ENCODE measurements at places on chromosomes 6 and 20.

DNA sequence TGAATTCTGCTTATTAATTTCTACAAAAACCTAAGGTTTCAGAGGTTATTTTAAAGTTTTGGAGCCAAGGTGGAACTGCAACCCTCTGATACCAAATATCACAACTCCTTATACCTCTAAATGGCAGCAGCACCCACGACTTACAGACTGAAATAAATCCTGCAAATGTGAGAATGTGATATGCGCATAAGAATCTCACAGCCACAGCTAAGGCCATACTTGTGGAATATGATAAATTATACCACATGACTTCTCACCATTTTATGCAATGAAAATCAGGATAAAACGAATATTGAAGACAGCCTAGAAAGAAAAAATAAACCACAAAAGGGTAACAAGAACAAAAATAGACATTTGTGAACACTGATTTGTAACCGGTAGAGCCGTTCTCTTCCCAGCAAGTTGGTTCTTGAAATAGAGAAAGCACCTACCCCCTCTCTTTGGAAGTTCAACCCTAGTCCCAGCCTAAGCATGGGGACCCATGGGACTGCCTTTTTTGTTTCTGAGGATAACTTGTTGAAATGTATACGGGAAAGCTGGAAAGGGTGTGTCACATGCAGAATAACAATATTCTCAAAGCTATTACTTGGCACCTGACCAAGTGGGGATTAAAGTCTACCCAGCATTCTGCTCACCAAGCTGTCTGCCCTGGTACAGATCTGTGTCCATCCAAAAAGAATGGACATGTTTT lies 47.1 kb upstream of the MCM9 start:
- DNase-seq = no peak

GRCh38 chr6:19209202-19209601 lies 628.0 kb upstream of the ID4 start:
- DNase-seq = no peak

DNA sequence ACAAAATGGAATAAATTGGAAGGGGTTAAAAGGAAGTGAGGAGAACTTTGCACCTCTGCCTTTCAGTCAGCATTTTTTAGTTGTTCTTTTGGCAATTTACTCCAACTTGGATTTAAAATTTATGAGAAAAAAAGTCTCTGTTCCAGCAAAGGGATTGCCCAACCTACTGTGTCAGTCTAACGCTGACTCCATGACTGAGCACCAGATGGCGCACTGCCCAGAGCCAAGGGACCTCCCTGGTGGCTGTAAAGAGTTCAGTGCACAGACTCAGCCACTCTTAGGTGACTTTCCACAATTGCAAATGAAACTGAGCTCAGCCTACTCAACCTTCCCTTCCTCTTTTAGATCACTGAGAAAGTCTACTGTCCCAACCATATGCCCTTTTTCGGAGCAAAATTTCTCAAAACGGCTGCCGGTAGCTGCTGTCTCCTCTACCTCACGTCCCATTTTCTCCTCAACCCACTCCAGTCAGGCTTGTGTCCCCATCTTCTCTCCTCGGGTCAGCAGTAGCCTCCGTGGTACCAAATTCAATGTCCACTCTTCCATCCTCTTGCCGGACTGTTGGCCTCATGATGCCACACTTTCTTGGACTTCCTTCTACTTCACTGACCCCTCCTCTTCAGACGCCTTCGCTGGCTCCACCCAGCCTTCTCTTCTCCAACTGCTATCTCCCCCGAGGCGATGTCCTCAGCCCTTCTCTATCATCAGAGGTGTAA lies 38.7 kb downstream of the GSTA2 start:
- peak; percentile 44 for DNase-seq

DNA sequence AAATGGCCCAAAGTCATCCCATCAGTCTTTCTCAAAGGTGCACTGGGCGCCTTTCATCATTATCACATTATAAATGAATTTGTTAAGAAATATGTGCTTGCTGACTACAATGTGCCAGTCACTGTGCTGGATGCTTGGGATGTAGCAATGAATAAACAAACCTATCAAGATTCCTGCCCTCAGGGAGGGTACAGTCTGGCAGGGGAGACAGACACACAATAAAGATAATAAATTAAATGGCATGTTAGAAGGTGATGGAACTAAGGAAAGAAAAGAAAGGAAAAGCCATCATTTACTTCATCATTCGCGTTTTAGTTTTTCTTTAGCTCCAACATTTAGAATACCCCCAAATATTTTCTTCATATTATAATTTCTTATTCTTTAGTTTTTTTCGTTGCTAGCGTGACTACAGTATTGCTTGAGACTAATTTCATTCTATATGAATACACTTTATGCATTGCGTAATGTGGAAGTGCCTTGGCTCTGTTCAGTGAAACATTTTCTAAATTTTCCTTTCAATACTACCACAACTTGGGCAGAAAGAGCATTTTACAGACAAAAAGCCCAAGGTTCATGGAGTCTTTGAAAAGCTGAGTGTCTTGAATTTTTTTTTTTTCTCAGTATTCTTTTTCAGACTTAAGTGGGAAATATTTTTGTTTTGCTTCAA lies 48.7 kb upstream of the CITED2 start:
- no peak for DNase-seq

GRCh38 chr6:39347906-39348585 lies 25.5 kb upstream of the KCNK16 start:
- peak; percentile 49 for DNase-seq

DNA sequence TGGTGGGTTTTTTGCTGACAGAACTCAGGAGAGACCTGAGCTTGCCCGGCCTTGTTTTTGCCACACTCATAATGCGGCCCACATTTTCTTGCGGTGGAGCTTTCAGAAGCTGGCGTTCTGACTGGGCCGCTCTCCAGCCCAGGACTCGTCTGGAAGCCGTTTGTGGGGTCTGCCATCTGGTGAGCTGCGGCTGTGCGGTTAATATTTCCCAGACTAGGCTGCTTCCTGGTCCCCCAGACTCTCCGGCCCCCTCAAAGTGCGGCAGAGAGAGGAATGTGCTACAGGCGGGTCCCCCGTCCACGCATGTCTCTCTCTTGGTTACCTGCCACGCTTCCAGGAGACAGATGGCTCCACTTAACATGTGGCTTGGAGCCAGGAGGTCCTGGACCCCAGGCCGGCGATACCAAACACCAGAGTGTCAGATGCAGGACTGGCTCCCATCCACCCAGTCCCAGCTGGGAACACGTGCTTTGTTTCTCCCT lies 128.9 kb upstream of the PMEPA1 start:
- DNase-seq = no peak

DNA sequence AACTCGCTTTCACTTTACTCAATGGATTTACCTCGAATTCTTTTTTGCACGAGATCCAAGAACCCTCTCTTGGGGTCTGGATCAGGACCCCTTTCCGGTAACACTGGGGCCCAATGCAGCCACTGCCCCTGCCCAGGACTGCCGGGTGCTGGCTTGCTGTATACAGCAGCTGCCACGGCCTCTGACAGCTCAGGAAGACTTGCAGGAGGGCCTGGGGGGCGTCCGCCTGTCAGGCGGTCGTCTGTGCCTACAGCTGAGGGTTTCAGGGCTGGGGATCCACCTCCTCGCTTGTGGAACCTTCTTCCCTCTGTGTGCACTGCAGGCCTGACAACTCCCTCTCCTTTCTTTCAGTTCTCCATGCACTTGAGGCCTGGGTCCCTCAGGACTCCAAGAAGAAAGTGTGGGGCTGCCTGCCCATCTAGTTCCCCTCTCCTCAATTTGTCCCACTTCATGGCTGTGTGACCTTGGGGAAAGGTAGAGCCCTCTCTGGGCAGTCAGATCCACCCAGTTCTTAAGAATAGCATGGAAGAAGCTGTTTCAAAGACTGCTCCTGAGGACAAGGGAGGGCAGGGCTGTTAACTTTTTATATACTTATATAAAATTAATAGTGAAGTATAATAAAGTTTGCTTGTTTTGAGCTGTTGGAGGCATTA lies 75.0 kb upstream of the LGSN start:
- no peak for DNase-seq

- no peak for DNase-seq
Measured at GRCh38 chr6:135797361-135797760, 54.1 kb upstream of the PDE7B start.

- DNase-seq = no peak
Measured at GRCh38 chr6:89385156-89385667, 26.9 kb downstream of the RRAGD start.

DNA sequence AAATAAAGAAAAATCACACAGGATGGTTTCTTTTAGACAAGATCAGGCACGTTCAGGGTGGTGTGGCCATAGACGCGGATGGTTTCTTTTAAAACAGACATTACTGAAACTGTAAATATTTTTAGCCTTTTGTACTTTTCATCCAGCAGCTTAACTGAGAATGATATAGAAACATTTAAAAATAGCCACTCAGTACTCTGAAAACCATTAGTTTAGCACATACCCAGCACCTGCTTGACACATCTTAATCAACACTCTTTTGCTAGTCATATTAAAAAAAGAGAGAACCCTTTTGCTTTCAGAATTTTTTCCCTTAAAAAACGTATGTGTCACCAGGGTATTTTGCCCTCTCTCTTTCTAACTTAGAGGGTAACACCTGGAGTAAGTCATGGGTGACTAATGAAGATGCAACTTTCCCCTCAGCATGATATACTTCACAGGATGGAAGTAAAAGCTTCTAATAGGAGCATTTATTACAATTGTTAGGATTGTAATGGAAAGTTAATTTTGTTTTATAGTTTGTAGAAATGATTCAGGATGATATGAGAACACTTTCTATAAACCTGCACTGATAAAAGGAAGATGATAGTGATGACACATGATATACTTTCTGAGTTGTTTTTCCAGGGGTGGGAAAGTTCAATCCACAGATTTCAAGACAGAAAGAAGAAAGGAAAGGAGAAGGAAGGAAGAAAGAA lies 45.2 kb downstream of the BACH2 start:
- peak; percentile 42 for DNase-seq

- peak; percentile 94 for DNase-seq
Measured at GRCh38 chr20:25390538-25391528, at the start of gene ABHD12. ABHD12 (minus strand) TSS chr20:25390835; CDS start chr20:25390703, 132 bp downstream.

DNA sequence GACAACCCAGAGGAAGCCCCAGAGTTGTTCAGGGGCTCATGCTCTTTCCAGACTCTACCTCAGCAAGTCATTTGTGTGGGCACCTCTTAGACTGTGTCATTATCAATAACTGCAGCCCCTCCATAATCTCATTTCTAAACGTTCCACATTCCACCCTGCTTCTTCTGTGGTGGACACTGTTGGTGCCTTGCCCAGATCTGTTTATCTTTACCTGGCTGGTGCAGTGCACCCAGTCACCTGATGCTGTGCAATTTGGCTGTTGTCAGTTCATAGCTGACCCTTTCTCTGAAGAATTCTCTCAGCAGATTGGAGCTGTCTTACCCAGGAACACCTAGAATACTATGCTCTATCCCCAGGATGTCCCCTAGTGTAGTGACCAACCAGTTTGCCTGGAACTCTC lies 80.0 kb downstream of the ATRN start:
- DNase-seq = no peak

- no peak for DNase-seq
Measured at GRCh38 chr20:15702161-15702560, 871.1 kb downstream of the KIF16B start.

- no peak for DNase-seq
Measured at GRCh38 chr6:65350530-65350929, 356.5 kb downstream of the EYS start.

DNA sequence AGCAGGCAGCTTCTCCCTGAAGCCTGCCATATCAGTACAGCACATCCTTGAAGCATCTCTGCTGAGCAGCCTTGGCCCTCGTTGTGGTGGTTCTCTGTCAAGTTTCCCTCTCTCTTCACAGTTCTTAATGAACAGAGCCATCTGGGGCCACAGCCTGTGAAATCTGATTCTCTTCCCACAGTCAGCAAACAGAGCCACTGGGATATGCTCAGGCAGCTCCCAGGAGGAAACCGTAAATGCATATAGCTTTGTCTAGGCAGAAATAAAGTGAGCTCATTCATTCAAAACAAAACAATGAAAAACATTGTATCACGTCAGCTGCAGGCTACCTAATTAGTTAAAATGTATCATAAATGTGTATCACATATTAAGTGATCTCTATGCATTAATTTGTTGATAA lies 80.3 kb downstream of the TBC1D7 start:
- no peak for DNase-seq

DNA sequence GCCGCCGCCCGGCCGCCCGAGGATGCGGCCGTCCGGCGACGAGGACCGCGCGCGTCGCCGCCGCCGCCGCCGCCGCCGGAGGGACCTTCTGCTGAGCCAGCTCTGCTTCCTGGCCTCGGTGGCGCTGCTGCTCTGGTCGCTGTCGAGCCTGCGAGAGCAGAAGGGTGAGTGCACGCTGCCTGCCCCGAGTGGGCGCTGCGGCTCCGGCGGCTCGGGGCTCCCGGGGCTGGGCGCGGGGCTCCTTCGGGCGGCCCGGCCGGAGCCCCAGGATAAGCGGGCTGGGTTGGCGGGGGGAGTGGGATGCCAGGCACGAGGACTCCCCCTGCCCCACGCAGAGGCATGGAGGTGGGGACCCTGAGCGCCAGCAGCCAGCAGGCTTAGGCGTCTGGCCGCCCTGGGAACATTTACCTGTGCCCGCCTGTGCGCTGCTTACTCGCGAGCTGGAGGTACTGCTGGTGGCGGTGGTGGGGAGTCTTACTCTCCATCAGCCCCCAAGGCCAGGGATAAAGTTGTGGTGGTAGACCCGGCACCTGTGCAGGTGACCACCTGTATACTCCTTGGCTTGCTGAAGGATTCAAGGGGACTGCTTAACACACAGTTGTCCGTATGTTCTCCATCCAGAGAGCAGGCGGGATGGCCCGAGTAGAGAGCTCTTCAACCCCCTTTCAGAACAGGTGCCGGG lies 520 bp downstream of the SLC24A3 start:
- DNase-seq = no peak

DNA sequence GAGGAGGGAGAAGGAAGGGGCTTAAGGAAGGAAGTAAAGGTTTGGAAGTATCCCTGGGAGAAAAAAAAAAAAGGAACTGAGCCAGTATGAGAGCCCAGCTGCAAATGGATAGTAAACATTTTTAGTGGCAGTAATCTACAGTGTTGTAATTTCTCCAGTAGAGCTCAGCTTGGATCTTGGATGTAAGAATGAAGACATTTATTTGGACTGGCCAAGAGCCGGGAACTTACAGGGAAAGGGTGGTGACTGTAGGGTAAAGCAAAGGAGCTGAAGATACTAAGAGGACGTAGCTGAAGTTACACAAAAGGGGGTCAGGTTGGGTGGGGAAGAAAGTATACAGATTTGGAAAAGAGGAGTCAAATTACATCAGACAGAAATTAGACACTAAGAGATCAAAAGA lies 13.5 kb downstream of the EEF1E1 start:
- no peak for DNase-seq

- DNase-seq = no peak
Measured at GRCh38 chr20:14299831-14300230, 37.6 kb downstream of the FLRT3 start.

DNA sequence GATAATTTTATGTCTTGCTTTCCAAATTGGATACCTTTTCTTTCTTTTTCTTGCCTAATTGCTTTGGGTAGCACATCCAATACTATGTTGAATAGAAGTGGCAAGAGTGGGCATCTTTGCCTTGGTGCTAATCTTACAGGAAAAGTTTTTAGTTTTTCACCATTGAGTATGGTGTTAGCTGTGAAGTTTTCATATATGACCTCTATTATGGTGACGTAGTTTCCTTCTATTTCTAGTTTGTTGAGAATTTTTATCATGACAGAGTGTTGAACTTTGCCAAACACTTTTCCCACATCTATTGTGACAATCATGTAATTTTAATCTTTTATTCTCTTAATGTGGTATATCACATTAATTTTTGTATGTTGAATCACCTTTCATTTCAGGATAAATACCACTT lies 216.1 kb downstream of the LRFN2 start:
- no peak for DNase-seq

GRCh38 chr6:28337121-28337520 lies 1.2 kb upstream of the ZSCAN31 start:
- DNase-seq = no peak

Data from CD4-positive, alpha-beta T cell treated with Interleukin-2 at 100 ng/mL for 4 hours (primary cell).